Stimulated activated CD4-positive, alpha-beta T cell treated with anti-CD3 and anti-CD28 coated beads, Interleukin-4, amount 100 ng/mL, for 48 hours (primary cell): ENCODE measurements at places on chromosomes 3 and 15.
A peak's percentile ranks its signal among the peaks of the same experiment; 100 is the strongest.

DNA sequence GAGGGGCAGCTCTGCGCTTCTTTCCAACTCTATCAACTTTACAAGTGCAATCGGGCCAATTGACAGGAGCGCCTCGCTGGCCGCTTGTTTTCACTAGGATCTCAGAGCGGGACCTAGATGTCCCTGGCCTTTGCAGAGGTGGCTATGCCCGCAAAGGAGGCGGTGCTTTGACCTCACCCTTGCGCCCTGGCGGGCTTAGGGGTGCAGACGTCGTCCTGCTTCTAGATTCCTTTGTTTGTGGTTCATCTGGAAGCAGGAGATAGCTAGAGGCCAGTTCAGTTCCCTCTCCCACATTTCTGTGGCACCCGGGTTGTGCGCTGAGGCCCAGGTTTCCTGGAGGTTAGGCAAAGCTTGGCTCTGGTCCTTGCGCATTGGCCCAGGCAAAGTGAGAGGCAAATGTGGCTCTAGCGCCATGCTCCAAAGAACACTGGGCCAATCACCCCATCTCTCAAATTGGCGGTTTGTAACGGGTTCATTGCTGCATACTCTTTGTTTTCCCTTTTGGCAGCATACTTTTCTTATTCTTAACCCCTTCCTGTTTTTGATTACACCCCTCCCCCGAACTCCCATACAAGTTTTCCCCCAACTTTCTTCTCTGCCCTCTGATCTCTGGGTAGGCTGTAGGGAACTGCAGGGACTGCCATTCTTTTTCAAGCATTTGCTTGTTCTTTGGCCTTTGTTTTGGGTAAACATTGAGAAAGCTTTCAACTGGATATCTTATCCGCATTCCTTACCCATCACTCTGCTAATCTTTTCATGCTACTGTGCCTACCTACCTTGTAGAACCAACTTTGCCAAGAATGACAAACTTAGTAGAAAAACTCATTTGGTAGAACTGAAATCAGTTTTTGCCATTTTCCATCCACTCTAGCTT, 1.4 kb downstream of the PPM1L start:
- no peak for DNase-seq

DNA sequence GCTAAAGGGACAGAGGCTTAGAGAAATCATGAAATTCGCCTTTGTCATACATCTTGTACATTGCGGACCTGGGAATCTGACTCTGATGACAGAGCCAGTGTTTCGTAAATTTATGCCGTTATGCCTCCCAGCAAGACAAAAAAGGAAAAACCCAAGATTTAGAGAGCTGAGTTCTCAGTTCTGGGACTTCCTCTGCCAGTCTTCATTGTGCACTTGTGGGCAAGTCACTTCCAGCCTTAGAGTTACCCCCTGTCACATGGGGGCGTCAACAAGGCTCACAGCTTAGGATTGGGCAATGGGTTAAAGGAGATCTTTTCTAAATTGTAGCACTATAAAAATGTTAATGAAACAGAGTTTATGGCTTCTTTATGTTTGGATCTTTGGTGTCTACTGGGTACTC, 41.9 kb upstream of the MITF start:
- DNase-seq = no peak

DNA sequence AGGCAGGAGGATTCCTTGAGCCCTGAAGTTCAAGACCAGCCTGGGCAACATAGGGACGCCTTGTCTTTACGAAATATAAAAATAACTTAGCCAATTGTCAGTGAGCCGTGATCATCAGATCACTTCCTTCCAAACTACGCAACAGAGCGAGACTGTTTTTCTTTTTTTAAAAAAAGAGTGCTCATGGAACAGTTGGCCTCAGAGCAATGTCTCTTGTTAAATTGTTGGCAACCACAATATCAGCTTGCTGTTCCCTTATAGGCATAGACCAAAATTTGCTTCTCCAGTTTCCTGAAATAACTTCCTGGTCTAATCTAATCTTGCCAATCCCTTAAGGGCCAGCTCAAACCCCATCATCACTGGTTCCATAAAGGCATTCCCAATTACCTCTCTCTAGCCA, 93.3 kb upstream of the SLC4A7 start:
- no peak for DNase-seq

DNA sequence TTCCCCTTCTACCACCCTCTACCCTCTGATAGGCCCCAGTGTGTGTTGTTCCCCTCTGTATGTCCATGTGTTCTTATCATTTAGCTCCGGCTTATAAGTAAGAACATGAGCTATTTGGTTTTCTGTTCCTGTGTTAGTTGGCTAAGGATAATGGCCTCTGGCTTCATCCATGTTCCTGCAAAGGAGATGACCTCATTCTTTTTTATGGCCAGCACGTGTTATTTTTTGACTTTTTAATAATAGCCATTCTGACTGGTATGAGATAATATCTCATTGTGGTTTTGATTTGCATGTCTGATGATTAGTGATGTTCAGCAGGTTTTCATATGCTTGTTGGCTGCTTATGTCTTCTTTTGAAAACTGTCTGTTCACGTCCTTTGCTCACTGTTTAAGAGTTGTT, 63.1 kb upstream of the NPHP3 start:
- DNase-seq = no peak

DNA sequence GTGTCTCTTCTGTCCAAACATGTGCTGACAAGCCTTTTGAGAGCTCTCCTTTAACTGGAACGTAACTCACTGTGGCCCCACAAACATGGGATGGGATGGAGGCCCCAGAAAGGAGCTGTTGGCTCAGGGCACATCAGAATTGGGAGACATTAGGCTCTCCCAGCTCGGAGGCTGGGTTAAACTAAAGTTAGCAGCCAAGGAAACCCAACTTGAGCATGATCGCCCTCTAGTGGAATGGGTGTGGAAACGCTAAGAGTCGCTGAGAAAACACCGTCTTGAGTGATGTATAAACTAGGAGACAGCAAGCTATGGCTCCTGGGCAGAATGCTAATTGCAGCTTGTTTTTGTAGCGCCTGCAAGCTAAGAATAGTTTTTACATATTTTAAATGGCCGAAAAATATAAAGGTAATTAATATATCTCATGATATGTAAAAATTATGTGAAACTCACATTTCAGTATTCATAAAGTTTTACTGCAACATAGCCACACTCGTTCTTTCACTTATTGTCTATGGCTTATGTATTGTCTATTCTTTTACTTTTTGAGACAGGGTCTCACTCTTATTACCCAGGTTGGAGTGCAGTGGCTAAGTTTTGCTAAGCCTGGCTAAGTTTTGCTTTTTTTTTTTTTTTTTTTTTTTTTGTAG, 138.8 kb upstream of the HACD2 start:
- DNase-seq = peak; percentile 19

DNA sequence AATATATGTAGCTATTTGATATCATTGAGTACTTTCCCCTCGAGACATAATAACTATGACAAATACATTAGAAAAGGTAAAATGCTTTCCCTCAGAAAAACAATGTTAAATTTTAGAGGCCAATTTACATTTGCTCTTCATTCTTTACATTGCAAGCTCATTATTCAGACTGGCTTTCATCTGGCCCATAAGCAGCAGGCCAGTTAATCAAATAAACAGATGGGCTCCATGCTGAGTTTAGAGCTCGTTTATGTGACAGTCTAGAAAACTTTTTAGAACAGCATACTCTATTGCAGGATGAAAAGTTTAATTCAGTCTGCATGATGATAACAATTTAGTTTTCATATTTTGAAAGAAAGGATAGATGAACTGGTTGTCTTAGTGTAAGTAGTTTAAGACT, 150.6 kb downstream of the DUT start:
- no peak for DNase-seq

DNA sequence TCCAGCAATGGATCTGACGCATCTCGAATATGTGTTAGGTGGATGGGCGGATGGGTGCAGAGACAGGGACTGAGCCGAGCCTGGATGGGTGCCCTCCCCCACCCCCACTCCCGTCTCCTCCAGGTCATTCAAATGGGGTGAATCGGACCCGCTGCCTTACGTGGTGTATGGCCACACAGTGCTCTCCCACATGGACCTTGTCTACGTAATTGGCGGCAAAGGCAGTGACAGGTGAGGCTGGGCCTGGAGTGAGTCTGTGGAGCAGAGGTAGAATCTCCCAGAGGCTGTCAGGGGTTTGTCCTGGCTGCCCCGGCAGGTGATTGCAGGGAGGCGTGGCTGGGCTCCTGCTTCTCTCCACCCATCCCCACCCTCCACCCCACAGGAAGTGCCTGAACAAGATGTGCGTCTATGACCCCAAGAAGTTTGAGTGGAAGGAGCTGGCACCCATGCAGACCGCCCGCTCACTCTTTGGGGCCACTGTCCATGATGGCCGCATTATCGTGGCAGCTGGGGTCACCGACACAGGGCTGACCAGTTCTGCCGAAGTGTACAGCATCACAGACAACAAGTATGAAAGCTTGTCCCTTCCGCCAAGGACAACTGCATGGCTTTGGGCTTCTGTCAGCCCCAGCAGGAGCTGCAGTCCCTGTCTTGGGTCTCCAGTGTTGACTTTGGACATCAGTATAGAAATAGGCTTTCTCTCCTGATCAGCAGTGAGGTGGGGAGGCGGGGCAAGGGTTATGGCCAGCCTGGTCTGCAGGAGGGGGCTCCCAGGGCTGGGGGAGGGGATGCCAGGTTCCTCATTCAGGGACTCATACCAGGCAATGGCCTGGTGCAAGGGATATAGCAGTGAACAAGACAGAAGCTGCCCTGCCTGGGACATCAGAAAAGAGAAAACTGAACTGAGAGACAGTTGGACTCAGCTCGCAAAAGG, 3.4 kb downstream of the KLHL40 start:
- DNase-seq = no peak

- DNase-seq = peak; percentile 39
Measured at GRCh38 chr3:179147514-179147872, 664 bp upstream of the PIK3CA start.

DNA sequence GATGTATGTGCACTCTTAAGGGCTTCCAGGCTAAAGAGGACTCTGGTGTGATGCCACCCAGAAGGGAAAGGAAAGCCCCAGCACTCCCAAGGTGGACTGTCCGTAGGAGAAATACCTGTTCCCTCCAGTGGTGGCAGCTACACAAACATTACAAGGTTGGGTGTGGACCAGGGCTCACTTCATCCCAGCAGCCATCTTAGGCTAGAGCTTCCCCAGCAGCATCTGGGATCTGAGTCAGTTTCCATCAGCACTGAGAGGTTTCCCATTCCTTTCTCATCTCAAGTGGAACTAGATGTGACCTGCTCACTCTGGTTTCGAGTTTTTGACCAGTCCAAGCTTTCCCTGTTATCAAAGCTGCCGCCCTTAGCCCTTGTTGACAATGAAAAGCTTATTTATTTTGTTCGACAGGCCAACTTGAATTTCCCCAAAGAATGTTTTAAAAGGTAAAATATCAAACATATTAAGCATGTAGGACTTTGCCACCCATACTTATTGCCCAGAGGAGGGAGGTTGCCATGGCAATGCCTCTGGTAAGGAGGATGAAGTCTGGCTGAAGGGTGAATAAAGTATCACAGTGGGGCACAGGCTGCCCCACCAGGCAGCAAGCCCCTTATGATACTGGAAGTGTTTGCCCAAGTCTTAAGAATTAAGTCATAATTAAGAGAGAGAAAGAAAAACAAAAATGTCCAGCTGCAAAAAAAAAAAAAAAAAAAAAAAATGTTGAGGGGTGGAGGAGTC, 28.9 kb downstream of the CLDN18 start:
- no peak for DNase-seq

GRCh38 chr3:24503616-24504113, 9.0 kb upstream of the THRB start:
- no peak for DNase-seq

- DNase-seq = no peak
Measured at GRCh38 chr3:72101494-72101893, 316.5 kb upstream of the PROK2 start.

DNA sequence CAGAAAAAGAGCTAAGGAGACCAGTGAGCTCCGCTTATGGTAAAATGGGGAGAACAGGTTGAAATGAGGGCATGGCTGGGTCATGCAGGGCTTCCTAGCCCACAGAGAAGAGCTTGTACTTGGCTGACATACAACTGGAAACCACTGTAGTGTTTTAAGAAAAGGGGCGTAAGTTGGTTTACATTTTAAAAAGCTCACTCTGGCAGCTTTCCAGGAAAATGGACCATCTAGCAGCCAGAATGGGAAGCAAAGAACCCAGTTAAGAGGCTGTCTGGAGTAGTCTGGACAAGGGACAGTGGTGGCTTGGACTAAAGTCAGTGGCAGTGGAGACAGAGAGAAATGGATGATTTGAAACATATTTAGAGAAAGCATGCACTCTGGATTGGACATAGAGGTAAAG, 1.9 kb downstream of the MORC1 start:
- DNase-seq = no peak

GRCh38 chr3:23162934-23163333, 40.2 kb upstream of the UBE2E2 start:
- no peak for DNase-seq

DNA sequence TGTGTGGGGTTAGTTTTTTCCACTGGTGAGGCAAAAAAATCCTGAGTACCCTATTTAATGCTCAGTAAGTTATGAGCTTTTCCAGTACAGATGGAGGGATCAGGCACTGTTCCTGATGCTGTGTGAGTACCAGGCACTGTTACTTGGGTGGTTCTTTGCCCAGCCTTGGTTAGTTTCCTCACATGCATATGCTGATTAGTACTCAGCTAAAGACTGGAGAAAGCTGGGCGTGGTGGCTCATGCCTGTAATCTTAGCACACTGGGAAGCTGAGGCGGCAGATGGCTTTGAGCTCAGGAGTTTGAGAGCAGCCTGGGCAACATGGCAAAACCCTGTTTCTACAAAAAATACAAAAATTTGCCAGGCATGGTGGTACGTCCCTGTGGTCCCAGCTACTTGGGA, 210.3 kb upstream of the SGO1 start:
- DNase-seq = no peak

DNA sequence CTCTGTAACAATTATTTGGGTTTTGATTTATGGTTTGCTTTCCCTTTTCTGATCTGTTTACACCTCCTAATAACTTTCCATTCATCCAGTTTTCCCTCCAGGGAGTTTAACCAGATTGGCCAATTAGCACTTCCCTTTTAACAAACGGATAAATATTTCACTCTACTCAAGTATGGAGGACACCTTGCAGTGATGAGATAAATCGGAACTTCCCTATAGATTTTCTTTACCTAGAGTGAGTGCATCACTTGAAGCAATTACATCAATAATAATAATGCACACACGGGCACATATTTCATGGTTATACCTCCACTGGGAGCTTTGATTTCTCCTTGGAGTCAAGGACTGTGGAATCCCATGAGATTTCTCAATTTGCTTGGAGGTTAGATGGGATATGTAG, 239.1 kb upstream of the CFAP20DC start:
- no peak for DNase-seq

DNA sequence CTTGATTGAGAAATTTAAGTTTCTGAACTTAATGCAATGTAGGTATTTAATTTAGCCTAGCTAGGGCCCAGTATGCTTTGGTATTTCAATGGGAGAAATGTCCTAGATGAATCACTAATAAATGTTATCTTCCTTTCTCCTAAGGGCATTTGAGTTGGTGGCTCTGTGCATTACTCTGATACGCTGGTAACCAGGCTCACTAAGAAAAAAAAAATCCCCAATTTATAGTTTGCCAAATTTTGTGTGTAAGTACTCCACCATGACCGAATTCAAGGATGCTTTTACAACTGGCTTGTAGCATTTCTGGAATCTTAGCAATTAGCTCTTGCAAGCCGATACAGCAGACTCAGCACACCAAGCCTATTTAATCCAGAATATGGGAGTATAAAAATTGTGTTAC, 94.6 kb upstream of the LPP start:
- DNase-seq = no peak

- DNase-seq = no peak
Measured at GRCh38 chr15:78290222-78290621, 9.2 kb downstream of the SKIC8 start.

GRCh38 chr3:13564751-13565560, 16.0 kb downstream of the FBLN2 start:
- no peak for DNase-seq

GRCh38 chr15:20646529-20647142, 105.0 kb upstream of the GOLGA6L6 start:
- DNase-seq = no peak

GRCh38 chr3:10557250-10557649, 51.9 kb upstream of the ATP2B2 start:
- DNase-seq = no peak
